T-helper 2 cell treated with Interferon-gamma antibody and Interleukin-4, amounts not matched to agents 5 μg/mL and 100 μg/mL, for 36 hours (primary cell): ENCODE measurements at places on chromosomes 11 and 22.

DNA sequence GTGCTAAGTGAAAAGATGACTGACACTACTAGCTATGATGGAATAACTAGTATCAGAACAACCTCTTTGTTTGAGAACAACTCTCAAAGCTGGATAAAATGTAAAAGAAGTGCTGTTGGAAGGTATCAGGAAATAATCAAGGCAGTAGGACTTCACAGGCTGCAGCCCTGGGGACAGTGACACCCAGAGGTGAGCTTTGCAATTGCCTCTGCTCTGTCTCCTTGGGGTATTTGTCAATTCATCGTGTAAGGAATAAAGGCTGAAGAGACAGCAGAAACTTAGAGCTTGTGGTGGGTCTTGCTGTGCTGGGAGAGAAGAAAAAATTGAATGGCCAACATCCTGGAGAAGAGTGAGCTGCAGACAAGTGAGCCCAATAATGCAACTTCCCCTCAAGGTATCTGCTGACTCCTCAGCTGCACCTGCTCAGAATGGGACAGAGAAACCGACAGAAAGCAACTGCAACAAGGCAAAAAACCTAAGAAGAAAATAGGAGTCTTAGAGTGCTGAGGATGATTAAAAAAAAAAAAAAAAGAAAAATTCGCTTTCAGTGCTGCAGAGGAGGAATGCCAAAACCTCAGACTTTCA is 141.1 kb downstream of the RCN1 start:
- DNase-seq = peak; percentile 6

- no peak for DNase-seq
Observed at GRCh38 chr11:2540992-2541680, 96.3 kb downstream of the KCNQ1 start.

DNA sequence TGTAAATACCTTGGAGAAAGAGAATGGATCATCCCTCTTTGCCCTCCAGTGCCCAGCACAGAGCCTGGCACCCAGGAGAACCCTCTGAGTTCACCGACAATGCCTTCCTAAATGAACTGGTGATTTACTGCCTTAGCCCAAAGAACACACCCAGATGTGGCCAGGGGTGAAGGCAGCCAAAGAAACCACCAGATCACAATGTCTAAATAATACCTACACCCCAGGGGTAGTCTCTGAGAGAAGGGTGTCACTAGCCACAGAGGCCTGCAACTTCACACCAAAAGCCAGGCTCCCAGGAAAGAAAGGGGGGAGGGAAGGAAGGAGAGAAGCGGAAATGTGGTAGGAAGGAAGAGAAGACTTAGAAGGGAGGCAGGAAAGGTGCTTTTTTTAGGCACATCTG is 65.7 kb downstream of the RPL27A start:
- no peak for DNase-seq

DNA sequence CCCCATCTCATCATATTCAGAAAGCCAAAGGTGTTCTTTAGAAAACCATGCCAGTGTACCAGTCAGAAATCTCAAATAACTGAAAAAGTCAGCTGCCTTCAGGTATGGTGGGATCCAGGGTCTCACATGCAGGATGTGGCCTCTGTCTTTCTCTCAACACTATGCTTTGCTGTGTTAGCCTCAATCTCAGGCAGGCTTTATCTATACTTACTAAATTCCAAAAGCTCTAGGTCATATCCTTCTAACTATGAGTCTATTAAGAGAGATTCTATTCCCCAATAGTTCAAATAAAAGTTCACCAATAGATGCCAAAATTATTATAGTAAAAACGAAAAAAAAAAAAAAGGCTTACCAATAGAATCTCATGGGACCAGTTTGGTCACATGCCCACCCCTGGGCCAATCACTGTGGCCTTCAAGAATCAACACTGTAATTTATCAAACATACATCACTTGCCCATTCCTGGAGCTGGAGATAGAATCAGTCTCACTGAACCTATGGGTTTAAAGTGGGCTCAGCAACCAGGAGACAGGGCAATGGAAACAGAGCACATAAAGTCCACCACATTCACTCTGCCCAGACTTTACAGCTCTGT is 38.0 kb upstream of the APLNR start:
- DNase-seq = no peak

DNA sequence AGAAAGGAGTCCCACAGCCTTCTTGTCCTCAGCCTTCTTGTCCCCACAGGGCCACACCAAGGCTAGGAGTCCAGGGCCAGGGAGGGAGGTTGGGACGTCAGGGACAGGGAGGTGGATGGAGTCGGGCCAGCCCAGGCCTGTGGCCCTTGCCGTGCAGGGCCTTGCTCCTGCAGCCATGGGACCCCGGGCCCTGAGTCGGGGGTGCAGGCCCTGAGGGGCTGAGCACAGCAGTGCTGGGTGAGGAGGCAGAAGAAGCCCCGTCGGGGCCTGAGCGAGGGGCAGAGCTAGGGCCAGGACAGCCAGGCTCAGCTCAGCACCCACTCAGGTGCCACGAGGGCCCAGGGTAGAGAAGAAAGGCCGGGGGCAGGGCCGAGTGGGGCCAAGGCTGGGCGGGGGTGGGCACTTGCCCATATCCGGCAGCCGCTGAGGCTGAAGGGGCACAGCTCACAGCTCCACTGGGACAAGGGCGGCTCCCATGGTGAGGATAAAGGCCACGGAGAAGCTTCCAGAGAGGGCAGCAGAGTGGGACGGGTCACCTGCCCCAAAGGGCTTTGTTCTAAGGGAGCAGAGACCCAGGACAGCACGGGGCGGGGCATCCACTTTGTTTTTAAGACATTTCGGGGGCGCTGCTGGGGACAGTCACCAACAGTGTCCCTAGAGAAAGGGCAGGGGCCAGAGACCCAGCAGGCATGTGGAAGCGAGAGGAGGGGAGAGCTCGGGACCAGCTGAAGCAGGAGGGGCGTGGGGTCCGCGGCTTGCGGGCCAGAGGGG is 3.6 kb downstream of the MLC1 start:
- DNase-seq = no peak

DNA sequence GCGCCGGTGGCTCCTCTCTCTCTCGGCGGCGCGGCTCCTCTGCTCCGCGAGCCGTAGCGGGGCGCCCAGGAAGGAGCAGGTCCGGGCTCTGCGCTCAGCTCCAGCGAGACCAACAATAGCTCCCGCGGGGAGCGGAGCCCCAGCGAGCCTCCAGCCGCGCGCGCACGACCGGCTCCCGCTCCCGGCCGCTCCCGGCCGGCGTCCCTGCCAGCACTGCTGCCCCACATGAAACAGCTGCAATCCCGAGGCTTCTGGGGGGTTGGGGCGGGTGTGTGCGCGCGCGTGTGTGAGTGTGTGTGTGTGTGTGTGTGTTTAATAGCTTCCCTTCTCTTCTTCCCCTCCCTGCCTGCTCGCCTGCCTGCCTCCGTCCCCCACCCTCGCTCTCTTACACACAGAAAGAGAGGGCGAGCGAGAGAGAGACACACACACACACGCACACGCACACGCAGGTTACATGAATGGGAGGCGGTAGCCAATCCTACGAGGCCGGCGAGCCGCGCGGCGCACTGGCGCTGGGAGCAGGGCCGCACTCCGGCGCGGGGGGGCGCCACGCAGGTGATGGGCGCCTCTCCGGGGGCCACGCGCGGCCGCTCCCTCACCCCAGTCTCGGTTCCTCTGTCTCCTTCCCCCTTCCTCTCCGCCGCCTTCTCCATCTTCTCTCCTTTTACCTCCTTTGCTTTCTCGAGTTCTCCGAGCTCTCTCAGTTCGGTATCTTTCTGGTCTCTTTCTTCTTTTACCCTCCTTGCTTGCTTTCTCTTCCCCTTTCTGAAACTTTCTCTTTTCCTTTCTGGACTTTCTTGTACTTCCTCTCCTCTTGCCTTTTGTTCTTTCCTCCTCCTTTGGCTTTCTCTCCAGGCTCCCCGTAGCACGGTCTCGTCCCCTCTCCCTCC is at the start of gene TENM4:
TENM4 (minus strand) TSS at position 460 of the 890 bp plus-strand sequence. CDS start 371,086 bp downstream, outside the sequence.
- DNase-seq = no peak

GRCh38 chr22:49052560-49052959 is 775.1 kb downstream of the BRD1 start:
- DNase-seq = no peak

DNA sequence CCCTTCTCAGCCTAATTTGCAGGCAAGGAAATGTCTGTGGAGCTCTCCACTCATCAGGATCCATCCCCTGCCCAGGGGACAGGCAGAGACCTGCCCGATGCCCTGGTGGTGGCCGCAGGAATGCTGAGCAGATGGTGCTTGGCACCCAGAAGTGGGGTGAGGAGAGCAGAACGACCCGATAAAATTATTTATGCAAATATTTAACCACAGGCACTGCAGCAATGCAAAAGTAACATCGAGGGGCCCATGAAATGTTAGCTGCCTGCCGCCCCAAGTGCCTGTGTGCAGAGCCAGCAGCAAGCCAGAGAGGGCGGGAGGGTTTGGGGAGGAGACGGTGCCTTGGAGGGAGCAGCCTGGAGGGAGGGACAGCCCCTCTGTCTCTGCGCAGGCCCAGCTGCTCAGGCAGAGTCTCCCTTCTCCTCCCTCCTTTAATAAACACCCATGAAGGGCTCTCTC is 205.5 kb downstream of the CTTN start:
- DNase-seq = no peak

GRCh38 chr11:17439316-17439782 is 37.3 kb downstream of the ABCC8 start:
- DNase-seq = no peak

DNA sequence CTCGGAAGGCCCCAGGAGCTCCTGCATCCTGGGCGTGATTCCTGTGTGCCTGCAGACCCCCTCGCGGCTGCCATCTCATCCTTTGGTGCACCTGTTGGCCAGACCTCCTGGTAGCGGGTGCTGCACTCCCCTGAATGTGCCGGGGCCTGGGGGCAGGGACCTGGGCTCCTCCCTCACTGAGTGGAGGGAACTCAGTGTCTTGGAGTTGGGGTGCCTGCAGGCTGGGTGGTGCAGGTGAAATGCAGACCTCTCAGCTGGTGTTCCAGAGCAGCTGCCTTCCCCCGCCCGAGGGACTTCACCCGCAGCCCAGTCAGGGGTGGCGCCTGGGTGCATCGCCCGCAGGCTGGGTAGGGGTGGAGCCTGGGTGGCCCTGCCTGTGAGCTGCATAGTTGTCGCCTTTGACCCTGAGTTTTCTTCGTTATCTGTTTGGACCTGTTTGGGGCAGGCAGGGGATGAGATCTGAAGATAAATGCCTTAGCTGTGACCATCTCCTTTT is 31.4 kb downstream of the LRP5 start:
- no peak for DNase-seq

GRCh38 chr22:46150655-46151477 is 540 bp downstream of the PPARA start:
- DNase-seq = peak; percentile 53
